ENCODE measurements at places on chromosomes 11 and 22.
A peak's percentile ranks its signal among the peaks of the same experiment; 100 is the strongest.

- DNase-seq, result no peak
These were observed 716.4 kb downstream of the KCNA4 start for GRCh38 chr11:29300420-29300819.

GRCh38 chr11:36149538-36150242 is 139.5 kb downstream of the COMMD9 start:
- DNase-seq, result peak; percentile 94

GRCh38 chr11:2542406-2542805 is 97.6 kb downstream of the KCNQ1 start:
- DNase-seq, result no peak

DNA sequence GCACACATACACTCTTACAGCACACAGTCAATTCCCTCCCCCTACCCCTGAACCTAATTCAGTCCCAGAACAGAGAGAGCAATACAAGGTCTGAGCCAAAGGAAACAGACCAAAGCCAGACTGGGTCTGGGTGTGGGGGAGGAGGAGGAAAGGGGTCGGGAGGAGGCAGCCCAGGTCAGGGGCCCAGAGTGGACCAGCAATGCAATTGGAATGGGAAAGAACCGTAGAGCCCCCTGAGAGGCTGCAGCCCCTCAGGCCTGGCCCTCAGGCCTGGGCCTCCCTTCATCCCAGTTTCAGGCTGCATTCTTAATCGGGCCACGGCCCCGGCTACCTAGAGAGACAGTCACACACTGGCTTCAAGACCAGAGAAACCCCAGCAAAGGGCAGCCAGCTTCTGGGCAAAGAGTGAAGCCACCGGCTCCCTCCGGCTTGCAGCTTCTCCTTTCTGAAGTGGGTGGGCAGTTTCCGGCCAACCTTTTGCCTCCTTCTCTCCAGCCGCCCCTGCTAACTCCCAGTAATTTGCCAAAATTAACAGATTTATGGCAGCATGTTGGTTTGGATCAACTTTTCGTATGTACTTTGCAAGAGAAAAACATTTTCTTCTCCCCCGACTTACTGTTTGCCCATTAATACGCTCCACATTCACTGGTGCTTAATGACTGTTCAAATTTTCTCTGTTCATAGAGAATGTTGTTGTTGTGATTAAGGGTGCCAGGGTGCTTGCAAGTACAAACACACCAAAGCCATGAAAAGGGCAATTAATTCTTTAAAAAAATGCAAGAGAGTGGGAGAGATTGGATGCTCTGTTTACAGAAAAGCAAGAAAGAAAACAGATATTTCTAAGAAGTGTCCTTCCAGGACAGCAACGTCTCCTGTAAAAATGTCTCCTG is 488.3 kb downstream of the MN1 start:
- DNase-seq, result peak; percentile 31

DNA sequence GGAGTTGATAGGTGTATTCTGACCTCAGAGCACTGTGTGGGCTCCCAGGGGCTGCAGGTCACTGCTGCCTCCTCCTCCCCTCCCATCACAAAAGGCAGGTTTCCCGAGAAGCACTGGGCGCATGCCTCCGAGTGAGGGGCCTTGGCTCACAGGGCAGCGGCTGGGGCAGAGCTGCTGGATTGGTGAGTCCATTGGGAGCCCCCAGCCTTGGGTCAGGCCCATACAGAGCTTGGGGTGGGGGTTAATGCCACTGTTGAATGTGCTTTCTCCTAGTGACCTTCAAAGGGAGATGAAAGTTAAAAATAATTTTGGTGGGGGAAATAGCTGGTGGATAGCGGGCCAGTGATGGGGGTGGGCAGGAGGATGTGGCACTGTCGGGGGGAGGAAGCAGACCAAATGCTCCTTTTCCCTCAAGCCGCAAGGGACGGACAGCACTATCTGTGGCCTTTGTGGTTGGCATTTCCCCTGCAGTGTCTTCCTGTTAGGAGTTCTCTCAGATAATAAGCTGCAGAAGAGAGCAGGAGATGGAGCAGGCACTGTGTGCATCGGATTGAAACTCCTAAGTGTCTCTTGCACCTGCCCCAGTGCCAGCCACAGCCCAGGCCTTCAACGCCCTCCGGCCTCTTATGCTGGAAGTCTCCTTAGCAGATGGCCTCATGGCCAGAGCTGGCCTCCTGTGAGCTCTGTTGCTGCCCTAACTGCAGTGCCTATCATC is 3.2 kb downstream of the TUBA8 start:
- DNase-seq, result peak; percentile 91

GRCh38 chr11:75096456-75097172 is at the start of gene OR2AT4:
TSS of gene OR2AT4 (minus strand) at chr11:75096876.
- DNase-seq, result peak; percentile 75

DNA sequence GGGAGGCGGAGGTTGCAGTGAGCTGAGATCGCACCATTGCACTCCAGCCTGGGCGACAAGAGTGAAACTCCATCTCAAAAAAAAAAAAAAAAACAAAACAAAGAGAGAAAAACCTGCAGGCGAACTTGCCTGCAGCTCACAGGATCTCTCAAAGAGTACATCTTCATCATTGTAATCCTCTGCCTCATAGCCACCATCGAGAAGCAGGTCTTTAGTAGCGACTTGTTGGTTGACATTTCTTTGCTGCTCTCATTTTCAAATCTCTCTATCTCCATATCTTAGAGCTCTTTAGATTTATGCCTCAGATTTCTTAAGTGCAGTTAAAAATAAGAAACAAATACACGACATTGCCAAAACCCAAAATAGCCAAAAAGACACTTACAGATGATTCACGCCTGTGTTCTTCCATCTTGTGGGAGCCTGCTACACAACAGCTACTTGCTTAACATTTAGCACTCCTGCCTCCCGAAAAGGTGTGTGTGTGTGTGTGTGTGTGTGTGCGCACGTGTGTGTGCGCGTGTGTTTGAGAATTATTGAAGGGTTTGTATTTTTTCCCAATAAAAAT is 14.6 kb downstream of the FAM227A start:
- no peak for DNase-seq

GRCh38 chr11:46290598-46291309 is 13.3 kb downstream of the CREB3L1 start:
- DNase-seq, result peak; percentile 33

GRCh38 chr11:111456859-111457730 is 55.1 kb downstream of the BTG4 start:
- DNase-seq, result no peak

- DNase-seq, result peak; percentile 41
These were observed 6.4 kb upstream of the CCDC88B start for GRCh38 chr11:64333556-64333955.

GRCh38 chr11:65491614-65492386 is 7.0 kb upstream of the MALAT1 start:
- peak; percentile 60 for DNase-seq

DNA sequence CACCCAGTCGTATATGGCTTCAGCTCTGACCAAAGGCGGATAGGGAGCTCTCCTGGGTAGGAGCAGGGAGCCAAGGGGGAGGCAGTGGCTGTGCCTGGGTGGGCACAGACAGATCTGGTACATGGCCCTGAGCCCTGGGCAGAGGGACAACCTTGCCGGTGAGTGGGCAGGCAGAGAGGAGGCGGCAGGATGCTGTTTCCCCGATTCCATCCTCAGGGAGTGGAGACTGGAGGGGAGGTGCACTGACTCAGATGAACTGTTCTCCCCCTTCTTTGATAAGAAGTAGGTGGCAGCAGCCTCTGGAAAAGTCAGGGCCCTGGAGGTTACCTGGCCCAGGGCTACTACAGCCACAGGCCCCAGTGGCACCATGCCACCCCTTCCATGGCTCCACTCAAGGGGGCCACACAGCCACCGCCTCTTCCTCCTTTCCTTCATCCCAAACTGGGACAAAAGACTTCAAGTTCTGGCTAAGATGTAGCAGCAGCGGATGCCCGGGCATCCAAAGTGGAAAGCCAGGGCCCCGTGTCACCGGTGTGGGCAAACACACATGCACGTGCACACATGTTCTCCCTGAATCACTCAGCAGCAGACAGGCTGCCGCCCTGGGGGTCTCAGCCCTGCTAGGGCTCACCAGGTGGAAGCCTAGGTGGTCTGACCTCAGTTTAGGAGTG is 13.4 kb downstream of the CXCR5 start:
- DNase-seq, result no peak

DNA sequence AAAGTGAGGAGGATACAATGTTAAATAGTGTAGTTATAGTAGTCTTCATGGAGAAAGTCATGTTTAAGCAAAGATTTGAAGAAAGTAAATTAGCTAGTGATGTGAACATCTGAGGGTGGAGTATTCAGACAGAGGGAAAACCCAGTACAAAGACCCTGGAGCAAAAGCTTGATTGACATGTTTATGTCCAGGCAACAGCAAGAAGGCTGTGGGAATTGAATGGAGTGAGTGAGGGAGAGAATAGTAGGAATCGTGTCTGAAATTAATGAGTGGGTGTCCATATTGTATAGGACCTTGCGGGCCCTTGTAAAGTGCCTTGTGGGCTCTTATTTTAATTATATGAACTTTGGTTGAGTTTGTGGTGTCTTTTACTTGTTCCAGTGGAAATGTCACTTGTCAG is 424.1 kb upstream of the KIRREL3 start:
- DNase-seq, result no peak

DNA sequence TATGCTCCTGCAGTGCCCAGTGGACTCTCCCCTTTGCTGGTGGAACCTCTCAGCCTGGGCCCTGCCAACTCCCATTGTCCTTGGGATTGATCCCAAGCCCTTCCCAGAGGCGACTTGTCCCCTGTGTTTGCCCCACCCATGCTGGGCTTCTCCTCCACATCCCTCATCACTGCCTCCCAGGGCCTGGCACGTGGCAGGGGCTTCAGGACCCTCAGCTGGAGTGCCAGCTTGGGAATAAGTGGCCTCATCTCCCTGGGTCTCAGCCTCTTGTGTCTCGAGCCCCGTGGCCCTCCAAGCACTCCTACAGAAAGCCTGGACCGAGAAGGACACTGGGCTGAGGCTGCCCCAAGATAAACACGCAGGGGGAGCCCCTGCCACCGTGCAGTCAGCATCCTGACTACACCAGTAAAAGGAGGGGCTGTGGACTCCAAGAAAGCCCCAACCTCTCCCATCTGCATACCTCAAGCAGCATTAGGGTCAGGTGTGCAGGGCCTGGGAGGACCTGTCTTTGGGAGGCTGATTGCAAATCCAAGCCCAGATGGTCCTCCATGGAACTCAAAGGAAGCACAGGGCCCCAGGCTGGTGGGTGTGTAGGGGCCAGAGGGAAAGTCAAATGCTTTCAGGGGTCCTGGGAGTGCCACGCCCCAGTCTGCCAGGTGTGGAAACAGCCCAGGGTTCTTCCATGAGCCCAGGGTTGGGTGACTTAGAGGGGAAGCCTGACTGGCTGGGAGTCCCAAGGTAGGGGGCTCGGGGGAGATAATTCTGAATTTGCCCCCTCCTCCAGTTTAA is 9.5 kb upstream of the GNAZ start:
- DNase-seq, result no peak

DNA sequence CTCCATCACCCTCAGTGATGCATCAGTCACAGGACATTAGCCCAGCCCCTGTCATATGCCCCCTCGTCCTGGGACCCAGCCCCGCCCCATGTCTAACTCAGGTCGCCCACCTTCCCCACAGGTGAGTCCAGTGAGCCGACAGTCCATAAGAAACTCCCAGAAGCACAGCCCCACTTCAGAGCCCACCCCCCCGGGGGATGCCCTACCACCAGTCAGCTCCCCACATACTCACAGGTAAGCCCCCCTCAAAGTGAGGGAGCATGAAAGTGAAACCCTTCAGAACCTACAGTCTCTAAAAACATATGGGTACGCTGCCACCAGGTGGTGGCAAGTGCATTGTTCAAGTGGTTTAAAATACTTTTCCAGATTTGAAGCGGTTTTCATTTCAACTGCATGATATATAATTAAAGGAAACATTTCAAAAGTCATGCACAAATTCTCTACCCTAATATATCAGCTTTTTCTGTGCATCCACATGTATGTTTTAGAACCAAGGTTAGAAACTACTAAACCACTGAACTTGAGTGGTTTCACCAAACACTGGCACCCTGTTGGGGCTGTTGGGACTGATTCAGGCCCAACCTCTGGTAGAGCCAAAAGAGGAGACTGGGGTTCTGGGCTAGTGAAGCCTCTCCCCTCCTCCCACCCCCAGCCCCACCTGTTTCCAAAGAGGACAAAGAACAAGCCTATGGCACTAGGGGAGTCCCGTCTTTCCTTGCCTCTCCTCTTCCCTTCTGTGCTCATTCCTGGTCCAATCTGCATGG is 17.3 kb downstream of the EPS8L2 start:
- peak; percentile 85 for DNase-seq

GRCh38 chr11:128628325-128628673 is 40.9 kb upstream of the ETS1 start:
- no peak for DNase-seq

DNA sequence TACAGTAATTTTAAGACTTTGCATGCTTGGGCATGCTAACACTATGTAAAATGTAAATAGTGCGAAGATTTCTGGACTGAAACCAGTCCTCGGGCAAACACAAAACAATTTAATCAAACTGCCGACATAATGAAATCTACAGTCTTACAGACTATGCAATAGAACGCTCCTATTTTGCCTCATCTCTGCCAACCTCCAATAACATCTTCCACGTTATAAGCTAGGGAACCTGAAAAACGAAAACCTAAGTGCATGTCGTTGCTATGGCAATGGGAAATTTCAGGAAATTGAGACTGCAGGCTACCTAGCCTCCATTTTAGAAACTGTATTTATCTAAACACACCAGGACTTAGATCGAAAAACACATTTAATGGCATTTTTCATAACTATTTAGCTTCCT is 1.1 kb downstream of the CSTF3 start:
- peak; percentile 66 for DNase-seq

DNA sequence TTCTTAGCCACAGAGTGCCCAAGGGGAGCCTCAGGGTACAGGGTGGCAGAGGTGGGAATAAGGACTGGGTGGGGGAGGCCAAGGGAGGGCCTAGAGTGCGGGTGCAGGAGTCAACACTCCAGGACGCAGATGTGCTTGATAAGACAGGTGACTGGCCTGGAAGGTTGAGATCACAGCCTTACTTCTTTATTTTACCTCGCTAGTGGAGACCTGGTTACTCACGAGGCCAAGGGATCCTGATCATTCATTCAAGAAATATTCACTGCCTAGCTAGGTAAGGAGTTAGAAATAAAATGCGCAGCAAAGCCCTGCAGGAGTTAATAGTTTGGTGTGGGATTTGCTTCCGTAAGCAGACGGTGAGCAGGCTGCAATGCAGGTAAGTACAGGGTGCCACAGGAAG is 13.2 kb upstream of the PEX26 start:
- DNase-seq, result no peak

DNA sequence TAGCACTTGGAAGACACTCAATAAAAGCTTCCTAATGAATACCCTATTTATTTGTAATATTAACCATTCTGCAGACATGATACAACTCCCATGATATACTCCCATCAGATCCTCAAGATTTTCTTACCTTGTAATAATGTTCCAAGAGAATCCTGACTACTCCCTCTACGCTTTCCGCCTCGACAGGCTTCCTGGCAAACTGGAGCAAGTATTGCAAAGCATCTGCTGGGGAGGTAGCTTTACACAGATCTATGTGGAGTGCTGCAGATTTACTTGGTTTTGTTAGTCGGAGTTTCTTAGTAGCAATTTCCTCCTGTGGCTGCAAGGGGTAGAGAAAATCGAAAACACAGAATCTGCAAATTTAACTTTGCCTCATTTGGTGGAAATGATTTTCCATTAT is 3.5 kb downstream of the INTS4 start:
- DNase-seq, result no peak

GRCh38 chr11:1969035-1969434 is 21.9 kb downstream of the MRPL23 start:
- DNase-seq, result no peak

Data from hematopoietic multipotent progenitor cell treated with erythropoietin and hydrocortisone succinate and interleukin-3 and kit ligand, for 4 days (in vitro differentiated cells).